ENCODE measurements at places on chromosomes 4 and X. TPM values are rescaled to one million over a fixed set of nuclear protein-coding genes. Genes with fewer than 3 reads are reported as not detected.

The SUPT20HL1 gene
- polyA plus RNA-seq, result not detected

DNA sequence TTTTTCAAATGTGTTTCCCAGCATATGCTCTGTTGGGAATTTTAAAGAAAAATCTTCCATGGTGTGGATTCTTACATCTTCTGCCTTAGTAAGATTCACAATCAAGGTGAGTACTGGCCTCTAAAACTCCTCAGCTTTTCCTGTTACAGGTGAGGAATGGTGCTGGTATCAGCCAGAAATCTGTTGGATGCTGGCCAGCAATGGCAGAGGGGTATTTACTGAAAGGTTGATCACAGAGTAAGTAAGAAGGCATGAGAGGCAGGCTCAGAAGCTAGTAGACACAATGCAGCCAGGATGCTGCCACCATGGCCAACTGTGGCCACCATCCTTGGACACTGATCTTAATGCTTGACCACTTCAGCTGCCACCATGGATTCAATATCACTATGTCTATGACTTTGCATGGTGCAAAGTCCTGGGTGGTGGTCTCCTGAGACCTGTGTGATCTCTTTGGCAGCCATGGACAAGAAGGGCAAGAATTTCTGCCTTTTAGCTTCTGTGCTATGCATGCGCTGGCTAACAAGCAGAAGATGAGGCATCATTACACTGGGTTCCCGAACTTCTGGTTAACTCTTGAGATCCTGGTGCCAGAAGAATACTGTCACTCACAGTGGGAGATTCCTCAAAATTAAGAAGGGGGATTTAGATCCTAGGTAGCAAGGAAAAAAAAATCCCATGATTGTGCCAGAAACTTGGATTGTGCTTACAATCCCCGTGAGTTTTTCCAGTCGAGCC is 60.2 kb downstream of the CHRNA9 start:
- DNase-seq, result no peak

DNA sequence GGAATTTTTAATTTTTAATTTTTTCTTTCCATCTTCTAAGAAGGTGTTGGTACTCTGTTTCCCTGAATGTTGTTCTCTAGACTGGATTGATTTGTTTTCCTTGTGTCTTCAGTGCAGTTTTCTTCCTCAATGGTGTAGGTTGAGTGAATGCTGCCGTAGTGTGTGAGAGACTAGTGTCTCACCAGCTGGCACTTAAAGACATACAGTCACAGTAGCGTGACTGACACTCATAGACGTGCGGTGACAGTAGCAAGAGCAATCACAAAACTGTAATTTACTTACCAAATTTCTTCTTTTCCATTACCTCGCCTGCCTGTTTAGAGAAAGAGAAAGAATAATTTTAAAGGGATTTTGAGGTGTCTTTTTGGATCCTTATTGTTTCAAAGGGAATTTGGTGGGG is 21.4 kb upstream of the PGM2 start:
- DNase-seq, result no peak

The GYPA gene
- not detected for polyA plus RNA-seq

The CLIC2 gene
- 3.3 TPM for polyA plus RNA-seq
